ENCODE measurements at places on chromosomes 3 and 15. TPM values are rescaled to one million over a fixed set of nuclear protein-coding genes. Genes with fewer than 3 reads are reported as not detected.

DNA sequence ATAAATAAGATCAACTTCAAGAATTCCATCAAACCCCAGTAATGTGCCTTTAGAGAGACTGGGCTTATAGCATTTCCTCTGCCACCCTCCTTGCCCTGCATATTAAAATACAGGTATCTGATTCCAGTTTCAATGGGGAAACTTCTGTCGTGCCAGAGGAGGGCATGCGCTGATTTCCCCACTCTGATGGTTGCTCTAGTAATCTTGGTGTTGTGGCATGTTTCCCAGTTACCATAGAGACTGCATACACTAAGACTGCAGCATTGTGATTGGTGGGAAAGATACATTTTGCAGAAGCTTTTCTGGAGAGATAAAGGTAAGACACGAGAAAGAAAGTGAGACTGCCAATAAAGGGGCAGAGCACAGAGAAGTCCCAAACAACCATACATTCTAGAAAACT lies 225.6 kb downstream of the TIGIT start:
- DNase-seq = no peak

The PAQR9 gene
- 23.0 TPM for total RNA-seq

- DNase-seq = peak; percentile 77
Observed at GRCh38 chr15:40421246-40422157, 15.9 kb downstream of the IVD start.

The GPR62 gene
- total RNA-seq = 0.12 TPM

DNA sequence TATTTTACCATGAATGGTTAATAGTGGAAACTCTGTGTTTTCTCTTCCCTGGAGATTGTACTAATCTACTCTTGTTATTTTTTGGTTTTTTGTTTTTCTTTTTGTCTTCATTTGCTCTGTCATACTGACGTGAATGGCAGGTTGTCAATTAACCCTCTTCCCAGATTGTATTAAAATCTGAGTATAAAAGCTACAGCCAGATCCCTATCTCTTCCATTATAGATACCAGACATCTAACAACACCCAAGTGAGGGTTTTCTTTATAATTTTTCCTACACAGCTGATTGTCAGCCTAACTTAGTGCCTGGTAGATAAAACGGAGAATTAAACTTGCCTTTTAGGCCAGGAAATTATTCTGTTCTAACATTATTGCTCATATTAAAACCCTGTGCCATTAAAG lies 162.6 kb downstream of the IL5RA start:
- DNase-seq = no peak

- no peak for DNase-seq
Observed at GRCh38 chr3:134361162-134361835, 12.9 kb downstream of the AMOTL2 start.

DNA sequence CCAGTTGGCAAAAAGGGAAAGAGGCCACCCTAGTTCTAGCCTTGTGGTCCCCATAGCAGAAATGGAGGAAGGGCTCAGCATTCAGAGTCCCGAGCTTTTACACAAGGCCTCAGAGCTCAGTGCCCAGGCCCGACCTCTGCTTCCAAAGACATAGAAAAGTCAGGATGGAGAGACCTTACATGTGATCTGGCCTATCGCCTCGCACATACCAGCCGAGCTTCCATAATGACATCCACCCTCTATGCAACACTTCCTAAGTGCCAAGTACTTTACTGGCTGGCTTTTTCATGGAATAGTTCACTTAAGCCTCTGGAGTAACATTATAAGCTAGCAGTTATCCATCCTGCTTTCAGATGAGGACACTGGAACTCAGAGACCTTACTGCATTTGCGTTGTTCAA lies 275.9 kb downstream of the FAM43A start:
- no peak for DNase-seq

DNA sequence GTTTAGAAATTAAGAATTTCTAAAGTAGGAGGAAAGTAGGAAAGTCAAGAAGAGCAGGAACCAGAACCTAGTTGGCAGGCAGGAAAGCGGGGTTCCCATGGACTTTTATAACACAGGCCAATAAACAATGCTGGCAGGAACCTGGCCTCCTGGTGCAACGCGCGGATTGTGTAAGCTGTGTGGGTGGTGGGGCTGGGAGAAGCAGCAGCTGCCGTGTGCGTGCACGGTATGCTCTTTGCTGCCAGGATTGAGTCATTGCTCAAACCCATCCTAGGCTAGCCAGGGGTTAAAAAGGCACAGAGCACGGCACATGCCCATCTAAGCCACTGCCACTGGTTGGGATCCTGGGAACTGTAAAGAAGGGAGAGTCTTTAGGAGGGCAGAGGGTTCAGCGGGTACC lies 209.9 kb upstream of the RGMA start:
- DNase-seq = no peak

DNA sequence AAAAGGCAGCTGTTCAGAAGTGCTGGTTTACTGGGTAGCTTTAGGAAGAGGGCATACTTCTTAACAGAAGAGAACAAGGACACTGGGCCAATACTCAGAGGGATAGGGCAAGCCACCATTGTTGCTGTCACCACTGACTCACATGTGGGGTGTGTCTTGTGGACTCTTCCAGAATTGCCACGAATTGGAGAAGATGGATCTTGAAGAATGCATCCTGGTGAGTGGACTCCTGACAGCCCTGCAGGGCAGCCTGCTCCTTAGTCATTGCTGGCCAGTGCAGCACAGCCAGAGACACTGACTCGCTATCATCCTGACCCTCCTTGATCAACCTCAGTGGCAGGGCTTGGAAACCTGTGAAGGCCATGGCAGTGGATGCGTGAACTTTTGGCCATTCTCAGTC lies 62.3 kb downstream of the UBP1 start:
- no peak for DNase-seq

All from right atrium auricular region (tissue), 2 donors.